ENCODE measurements at places on chromosomes 6 and 20. TPM values are rescaled to one million over a fixed set of nuclear protein-coding genes. Genes with fewer than 3 reads are reported as not detected.
A peak's percentile ranks its signal among the peaks of the same experiment; 100 is the strongest.

- ATAC-seq = no peak
These were observed 94.5 kb downstream of the HTR1B start for GRCh38 chr6:77368660-77369313.

- ATAC-seq = no peak
These were observed 94.4 kb upstream of the BEND6 start for GRCh38 chr6:56860475-56860874.

Gene MC3R
- total RNA-seq = not detected

GRCh38 chr6:128519931-128520435 is 416 bp downstream of the PTPRK start:
- ATAC-seq = peak; percentile 39

GRCh38 chr6:156652231-156652750 is 124.9 kb upstream of the ARID1B start:
- no peak for ATAC-seq

DNA sequence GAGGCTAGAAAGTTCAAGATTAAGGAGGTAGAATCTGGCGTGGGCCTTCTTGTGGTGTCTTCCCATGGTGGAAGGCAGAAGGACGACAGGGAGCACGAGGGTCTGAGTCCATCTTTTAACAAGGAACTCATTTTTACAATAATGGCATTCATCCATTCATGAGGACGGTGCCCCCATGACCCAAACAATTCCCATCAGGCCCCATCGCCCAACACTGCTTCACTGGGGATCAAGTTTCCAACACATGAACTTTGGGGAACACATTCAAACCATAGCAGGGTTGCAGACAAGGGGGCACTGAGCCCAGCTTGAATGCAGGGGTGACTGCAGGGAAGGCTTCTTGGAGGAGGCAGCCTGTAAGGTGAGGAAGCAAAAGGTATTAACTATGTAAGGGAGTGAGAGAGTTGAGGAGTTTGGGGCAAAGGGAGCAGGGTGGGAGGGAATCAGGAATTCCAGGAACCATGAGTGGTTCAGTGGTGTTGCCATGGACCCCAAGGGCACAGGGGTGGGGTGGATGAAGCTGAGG is 5.5 kb downstream of the RAB44 start:
- ATAC-seq = no peak

Gene C6orf163
- 3.0 TPM for total RNA-seq

DNA sequence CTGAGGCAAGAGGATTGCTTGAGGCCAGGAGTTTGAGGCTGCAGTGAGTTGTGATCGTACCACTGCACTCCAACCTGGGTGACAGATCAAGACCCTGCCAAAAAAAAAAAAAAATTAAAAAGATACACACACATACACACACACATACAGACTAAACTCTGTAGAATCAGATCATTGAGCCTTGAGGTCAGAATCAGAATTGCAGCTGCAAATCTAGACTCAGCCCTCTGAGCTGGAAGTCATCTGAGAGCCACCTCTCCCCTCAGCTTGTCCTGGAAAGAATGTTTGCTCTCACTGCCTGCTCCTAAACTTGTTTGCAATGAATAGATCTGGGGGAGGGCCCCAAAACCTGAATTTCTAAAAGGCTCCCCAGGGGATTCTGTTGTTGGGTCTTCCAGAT is 41.4 kb upstream of the ANGPT4 start:
- ATAC-seq = no peak

DNA sequence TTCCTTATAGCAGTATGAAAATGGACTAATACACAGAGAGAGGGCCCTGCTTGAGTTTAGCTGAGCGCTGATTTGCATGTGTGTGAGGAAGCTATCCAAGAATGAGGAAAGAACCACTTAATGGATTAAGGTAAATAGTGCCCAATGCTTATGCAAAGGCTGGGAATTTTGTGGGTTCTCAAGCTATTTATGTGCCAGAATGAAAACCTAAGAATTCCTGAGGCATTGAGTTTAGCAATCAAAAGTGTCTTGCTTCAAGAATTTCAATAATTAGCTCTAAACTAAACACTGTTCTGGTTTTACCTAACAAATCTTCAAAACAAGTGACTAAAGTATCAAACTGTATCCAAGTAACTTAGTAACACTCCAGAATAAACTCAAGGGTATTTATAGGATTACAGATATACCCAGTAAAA is 7.0 kb upstream of the OR14J1 start:
- no peak for ATAC-seq

Gene CCR6
- 31.5 TPM for total RNA-seq

DNA sequence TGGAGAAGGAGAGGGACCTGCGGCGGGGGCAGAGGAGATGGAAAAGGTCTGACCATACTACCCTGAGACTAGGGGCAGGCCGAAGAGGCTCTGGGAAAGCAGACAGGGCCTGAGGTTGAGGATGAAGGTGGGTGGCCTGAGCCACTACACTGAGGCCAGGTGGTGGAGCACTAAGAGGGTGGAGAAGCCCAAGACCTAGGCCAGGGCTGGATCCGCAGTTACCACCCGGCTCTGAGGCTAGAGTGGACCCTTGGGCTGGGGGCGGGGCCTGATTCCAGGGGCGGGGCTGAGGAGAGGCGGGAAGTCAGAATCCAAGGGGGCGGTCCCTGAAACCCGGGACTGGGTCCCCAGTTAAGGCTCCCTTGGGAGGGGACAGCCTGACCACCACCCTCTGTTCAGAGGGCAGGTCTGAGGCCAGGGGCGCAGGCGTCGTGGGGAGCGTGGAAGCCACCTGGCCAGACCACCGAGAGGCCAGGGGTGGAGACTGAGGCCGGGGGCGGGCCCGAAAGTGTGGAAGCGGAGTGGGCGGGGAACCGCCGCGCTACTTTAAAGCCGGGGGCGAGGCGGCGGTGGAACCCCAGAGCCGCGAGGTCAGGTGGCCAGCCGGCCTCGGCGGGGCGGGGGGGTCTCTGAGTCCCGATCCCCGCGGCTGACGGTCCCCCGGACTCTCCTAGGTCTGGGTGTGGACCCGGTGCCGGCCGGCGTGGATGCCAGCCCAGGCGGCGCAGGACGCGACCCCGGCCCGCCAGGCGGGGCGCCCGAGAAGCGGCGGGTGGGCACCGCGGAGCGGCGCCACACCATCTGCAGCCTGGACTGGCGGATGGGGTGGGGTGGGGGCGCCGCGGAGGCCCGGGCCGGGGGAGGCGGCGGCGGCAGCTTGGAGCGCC is 8.3 kb downstream of the CCM2L start:
- peak; percentile 58 for ATAC-seq

GRCh38 chr6:127303917-127304316 is 37.3 kb downstream of the RNF146 start:
- ATAC-seq = no peak

GRCh38 chr20:10312111-10312510 is 93.5 kb downstream of the SNAP25 start:
- ATAC-seq = no peak

- ATAC-seq = no peak
These were observed 205.6 kb upstream of the FLRT3 start for GRCh38 chr20:14543040-14543439.

DNA sequence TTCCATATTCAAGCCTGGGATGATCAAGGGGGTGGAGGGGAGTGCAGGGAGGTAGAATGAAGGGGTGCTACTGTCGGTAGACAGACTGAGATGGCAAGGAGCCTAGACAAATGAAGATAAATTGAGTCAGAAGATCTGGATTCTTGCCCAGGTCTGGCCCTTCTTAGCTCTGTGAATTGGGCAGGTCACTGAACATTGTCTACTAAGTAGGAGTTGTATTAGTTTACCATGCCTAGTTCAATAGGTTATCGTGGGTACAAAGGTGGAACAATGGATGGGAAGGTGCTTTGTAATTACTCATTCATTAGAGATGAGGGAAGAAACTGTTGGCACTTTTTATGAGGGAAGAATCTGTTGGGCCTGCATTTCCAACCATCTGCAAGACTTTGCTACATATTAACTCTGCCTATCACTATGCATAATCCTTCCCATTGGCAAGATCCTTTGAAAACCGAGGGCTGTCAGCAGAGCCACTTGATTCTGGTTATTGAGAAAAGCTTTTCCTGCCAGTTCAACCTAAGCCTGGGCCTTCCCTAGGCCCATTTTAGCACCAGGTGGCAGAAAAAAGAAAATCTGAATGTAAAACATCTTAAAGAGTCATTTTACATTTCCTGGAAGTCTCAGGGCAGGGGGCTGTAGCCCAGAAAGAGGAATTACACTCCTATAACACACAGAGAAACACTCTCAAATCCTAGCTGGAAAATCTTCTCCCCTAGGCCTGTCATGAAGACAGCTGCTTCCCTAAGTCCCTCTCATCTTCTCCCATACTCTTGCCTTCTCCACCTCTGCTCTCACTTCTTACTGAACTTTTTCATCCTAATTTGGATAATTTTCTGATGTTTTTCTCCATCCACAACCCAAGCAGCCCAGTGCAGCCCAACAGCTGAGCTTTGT is 103.5 kb downstream of the CD24 start:
- ATAC-seq = no peak

- no peak for ATAC-seq
These were observed 356.7 kb upstream of the MMS22L start for GRCh38 chr6:97639702-97640101.

GRCh38 chr20:23233341-23233740 is 117.2 kb upstream of the NXT1 start:
- no peak for ATAC-seq

Measured in activated T-helper 17 cell treated with anti-CD3 and anti-CD28 coated beads, Interleukin-2, amount 50 U/mL, for 72 hours (primary cell).